ENCODE measurements at places on chromosomes 3 and 15.

DNA sequence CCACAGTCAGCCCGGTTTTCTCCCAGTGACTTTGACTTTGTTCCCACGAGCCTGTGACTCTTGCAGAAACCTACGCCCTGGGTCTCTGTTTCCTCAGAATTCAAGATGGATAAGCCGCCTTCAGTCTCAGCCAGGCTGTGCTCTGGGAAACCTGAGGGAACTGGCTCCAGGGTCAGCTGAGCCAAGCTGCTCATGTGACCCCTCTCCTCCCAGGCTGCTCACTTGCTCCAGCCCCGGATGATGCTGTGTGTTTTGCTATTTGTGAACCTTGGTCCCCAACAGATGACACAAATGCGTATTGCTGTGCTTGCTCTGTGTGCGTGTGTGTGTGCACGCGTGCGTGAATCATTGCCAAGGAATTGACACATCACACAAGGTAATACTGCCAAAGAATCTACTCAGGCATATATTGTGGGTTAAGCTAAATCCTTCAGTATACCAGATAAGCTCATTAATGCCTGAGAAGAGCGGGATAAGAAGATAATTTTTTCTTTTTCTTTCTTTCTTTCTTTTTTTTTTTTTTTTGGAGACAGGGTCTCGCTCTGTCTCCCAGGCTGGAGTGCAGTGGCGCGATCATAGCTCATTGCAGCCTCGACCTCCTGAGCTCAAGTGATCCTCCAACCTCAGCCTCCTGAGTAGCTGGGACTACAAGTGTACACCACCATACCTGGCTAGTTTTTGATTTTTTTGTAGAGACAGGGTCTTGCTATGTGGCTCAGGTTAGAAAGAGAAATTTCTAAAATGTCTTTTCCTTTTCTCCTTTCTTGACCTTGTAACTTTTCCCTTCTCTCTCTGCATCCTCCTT lies 29.2 kb upstream of the UMPS start:
- DNase-seq: no peak

GRCh38 chr3:9861626-9862130 lies 17.9 kb upstream of the RPUSD3 start:
- DNase-seq: no peak

- DNase-seq: no peak
Measured at GRCh38 chr3:126954141-126954842, 28.6 kb upstream of the PLXNA1 start.

- no peak for DNase-seq
Measured at GRCh38 chr15:57548351-57548750, 43.4 kb upstream of the MYZAP start.

- DNase-seq: no peak
Measured at GRCh38 chr3:168495270-168495669, 399.5 kb upstream of the GOLIM4 start.

GRCh38 chr3:69719587-69720122 lies 19.6 kb upstream of the MITF start:
- DNase-seq: no peak

- DNase-seq: peak; percentile 89
Measured at GRCh38 chr3:194306109-194306686, 44.9 kb downstream of the CPN2 start.

DNA sequence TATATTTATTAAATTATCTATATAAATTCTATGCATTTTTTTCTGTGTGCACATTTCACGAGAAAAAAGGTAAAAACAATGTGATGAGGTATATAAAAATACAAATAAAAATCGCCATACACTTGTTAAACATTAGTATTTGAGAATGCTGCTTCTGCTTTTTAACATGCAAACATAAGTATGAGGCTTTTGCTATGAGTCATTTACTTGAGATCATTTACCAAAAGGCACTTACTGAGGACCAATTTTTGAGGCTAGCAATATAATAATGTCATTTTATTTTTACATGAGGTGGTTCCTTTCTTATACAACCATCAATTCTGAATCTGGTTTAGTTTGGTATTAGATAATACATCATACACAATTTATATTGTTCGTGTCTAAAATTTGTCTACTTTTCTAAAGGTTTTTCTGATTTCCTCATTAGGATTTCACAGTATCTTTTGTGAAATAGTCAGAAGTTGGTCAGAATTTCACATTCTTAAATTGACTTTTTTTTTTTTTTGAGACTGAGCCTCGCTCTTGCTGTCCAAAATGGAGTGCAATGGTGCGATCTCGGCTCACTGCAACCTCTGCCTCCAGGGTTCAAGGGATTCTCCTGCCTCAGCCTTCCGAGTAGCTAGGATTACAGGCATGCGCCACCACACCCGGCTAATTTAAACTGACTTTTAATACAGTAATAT lies 25.6 kb downstream of the DCUN1D1 start:
- DNase-seq: no peak

GRCh38 chr15:45354711-45355110 lies 23.6 kb downstream of the GATM start:
- DNase-seq: no peak

DNA sequence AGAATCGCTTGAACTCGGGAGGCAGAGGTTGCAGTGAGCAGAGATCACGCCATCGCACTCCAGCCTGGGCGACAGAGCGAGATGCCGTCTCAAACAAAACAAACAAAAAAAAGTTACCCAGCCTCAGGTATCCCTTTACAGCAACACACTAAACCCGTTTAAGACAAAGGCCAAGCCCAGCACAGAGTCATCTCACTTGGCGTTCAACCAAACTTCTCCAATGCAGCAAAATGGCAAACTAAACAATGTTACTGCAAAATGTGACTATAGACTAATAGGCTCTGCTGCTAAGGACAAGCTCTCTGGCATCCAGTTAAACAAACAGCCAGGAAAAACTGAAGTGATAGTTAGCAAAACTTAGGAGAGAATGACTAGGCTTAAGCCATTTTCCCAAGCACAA lies 6.4 kb upstream of the FAM219B start:
- DNase-seq: no peak

DNA sequence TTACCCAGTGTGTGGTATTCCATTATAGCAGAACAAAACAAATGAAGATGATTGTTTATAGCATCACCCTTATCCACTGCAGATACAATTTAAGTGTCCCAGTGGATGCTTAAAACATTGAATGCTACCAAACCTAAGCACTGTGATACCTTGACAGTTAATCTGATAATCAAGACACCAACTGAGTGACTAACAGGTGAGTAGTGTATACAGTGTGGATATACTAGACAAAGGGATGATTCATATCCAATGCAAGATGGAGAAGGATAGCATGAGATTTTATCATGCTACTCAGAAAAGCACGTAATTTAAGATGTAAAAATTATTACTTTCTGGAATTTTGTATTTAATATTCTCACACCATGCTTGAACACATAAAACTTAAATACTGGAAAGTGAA lies 1449.0 kb downstream of the OTOL1 start:
- no peak for DNase-seq

GRCh38 chr3:133588784-133589465 lies 15.4 kb downstream of the CDV3 start:
- DNase-seq: no peak

- DNase-seq: no peak
Measured at GRCh38 chr3:169548194-169548593, 115.3 kb downstream of the MECOM start.

DNA sequence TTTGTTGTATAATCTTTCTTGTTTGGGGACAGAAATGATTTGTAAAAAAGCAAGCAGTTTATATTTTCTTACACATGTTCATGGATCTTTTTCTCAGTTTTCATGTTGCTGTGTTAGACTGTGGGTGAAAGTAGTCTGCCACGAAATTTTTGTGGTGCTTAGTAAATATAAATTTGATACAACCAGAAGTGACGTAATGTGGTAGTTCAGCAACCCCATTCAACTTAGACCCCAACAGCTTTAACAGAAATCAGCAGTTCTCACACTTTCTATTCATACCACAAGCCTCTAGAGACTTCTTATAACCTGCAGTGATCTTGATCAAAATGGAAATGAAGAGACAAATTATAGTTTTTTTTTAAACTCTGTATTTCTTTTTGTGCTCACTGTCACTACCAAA lies 120.2 kb upstream of the IGSF10 start:
- no peak for DNase-seq

DNA sequence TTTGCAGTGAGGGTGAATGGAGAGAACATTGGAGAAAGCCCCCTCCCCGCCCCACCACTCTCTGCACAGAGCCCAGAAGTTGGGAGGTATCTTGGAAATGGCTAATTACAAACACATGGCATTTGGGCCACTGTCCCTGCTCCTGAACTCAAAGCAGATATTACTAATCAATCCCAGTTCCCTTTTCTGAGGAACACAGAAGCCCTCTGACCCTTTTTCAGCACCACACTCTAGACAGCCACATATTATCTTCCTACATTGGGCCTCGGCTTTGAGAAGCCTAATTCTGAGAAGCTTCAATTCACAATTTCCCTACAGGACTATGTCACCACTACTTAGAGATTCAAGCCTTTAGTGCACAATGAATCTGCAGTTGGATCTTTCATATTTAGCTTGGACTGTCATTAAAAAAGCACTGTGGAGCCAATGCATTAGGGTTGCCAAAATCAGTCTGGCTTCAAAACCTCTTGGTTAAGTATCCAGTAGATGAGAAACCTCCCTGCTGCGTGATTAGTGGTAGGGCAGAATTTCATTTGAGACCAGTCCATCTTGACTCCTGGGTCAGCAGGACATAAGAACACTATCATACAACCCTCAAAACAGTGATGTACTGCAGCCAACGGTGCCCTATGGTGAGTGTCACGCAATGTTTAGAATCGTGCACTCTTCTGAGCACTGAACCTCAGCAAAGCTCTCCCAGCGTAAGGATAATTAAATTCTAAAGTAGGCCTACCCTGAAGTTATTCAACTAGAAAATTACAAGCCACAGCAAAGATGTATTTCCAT lies 26.1 kb downstream of the MGLL start:
- no peak for DNase-seq

GRCh38 chr15:56736308-56736707 lies 3.0 kb upstream of the ZNF280D start:
- no peak for DNase-seq

DNA sequence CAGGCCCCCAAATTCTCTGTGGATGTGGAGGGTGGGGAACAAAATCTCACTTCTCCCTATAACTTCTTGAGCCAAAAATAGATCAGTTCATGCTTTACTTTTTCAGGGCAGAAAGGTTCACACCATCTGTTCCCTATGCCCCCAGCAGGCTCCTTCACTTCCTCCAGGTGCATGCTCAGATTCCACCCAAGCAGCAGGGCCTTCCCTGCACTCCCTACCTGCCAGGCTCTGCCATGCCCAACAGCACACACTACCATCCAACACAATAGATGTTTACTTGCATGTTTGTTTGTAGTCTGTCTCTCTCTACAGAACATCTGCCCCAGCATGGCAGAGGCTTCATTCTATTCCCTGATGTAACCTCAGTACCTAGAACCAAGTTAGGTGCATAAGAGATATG lies 43.3 kb downstream of the GABRB3 start:
- DNase-seq: no peak

GRCh38 chr15:92904722-92905571 lies 4.8 kb downstream of the CHD2 start:
- DNase-seq: no peak

DNA sequence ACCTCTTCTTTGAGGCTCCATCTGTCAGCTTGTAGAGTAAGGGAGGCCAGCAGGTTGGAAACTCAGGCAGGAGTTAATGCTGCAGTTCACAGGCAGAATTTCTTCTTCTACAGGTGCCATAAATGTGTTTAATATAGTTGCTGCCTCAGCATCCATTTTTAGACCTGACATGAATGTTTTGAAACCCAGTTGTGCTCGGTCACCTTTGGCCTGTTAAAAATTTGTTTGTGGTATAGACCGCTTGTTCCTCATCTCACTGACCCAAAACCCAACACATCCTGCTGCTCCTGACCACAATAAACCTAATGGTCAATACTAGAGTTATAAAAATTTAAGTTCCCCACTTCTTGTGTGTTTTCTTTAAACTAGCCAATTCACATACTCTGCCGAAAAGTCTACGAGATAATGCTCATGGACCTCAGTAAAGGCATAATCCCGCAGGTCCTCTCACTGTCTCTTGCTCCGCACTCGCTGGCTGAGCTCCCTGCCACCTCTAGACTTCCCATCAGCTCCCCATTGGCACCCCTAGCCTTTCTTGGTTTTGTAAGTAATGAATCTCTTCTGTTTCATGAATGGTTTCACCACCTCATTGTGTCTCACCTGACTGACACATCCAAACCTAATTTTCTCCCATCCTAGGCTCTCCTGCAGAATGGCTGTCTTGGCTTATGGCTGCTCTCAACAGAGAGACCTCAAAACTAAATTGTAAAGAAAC lies 138.5 kb upstream of the STRIT1 start:
- no peak for DNase-seq

DNA sequence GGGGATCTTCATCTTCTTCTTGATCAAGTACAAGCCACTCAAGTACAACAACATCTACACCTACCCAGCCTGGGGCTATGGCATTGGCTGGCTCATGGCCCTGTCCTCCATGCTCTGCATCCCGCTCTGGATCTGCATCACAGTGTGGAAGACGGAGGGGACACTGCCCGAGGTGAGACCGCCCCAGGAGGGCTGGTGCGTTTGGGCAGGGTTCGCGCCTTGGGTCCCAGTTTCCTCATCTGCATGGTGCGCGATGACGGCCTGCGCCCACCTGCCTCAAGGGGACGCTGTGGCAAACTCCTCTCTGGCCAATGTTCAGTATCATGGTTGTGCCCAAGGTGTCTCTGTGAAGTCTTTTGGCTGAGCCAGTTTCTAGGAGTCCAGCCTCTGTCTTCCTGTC lies 57.5 kb upstream of the SLC6A1 start:
- no peak for DNase-seq

GRCh38 chr3:126865736-126866135 lies 117.2 kb upstream of the PLXNA1 start:
- no peak for DNase-seq

DNA sequence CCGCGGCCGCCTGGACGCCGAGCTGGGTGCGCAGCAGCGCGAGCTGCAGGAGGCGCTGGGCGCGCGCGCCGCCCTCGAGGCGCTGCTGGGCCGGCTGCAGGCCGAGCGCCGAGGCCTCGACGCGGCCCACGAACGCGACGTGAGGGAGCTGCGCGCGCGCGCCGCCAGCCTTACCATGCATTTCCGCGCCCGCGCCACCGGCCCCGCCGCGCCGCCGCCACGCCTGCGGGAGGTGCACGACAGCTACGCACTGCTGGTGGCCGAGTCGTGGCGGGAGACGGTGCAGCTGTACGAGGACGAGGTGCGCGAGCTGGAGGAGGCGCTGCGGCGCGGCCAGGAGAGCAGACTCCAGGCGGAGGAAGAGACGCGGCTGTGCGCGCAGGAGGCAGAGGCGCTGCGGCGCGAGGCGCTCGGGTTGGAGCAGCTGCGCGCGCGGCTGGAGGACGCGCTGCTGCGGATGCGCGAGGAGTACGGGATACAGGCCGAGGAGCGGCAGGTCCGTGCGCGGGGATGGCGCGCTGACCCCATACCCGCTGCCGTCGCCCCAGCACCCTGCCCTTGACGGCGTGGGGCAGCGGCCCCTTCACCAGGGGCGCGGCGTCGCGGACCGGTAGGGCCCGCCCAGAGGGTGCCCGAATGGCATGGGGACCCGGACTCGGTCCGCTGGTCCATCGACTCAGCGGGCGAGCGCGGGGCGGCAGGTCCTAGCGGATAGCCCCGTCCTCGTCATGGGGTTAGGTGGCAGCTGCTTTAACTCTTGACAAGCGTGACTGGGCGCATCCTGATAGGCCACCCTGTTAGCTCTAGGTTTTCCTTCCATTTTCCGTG lies 848 bp downstream of the SYNM start:
- peak; percentile 53 for DNase-seq

Measured in B cell (primary cell).